Mesothelial cell of epicardium (in vitro differentiated cells): ENCODE measurements at places on chromosomes 3 and 15. TPM values are rescaled to one million over a fixed set of nuclear protein-coding genes. Genes with fewer than 3 reads are reported as not detected.
A peak's percentile ranks its signal among the peaks of the same experiment; 100 is the strongest.

Gene IQGAP1
- total RNA-seq: 104 to 110 TPM (median 105 TPM) in 3 replicates

Gene SKOR1
- total RNA-seq: 0.89 to 1.1 TPM (median 1.1 TPM) in 3 replicates

Gene DNAJA4
- total RNA-seq: 0.13 to 0.18 TPM in 2 of 3 replicates, not detected in the other

Gene DOCK3
- 21.0 to 21.6 TPM (median 21.4 TPM) in 3 replicates for total RNA-seq

Gene SLITRK3
- 0.71 to 0.87 TPM (median 0.81 TPM) in 3 replicates for total RNA-seq

Gene PRR20G
- not detected in 3 replicates for total RNA-seq

Gene PLD1
- total RNA-seq: 28.2 to 29.1 TPM (median 28.5 TPM) in 3 replicates

Gene IL17RD
- total RNA-seq: 27.5 to 30.3 TPM (median 27.9 TPM) in 3 replicates

Gene FLNB
- total RNA-seq: 173 to 190 TPM (median 177 TPM) in 3 replicates

Gene RLBP1
- not detected in 3 replicates for total RNA-seq

Gene FRMD5
- total RNA-seq: 1.4 to 2.5 TPM (median 2.3 TPM) in 3 replicates

Gene FANCD2OS
- not detected in 3 replicates for total RNA-seq

Gene SLCO2A1
- total RNA-seq: 20.5 to 25.5 TPM (median 24.1 TPM) in 3 replicates

GRCh38 chr3:150172356-150172755, 201.7 kb upstream of the PFN2 start:
- H3K36me3 ChIP-seq: no peaks in the 10 kb centered on the region
- H3K27ac ChIP-seq: no peak overlapping the region
- peaks cover 14% of the 10 kb centered on the region for H3K27me3 ChIP-seq
- H3K4me3 ChIP-seq: no peak overlapping the region

DNA sequence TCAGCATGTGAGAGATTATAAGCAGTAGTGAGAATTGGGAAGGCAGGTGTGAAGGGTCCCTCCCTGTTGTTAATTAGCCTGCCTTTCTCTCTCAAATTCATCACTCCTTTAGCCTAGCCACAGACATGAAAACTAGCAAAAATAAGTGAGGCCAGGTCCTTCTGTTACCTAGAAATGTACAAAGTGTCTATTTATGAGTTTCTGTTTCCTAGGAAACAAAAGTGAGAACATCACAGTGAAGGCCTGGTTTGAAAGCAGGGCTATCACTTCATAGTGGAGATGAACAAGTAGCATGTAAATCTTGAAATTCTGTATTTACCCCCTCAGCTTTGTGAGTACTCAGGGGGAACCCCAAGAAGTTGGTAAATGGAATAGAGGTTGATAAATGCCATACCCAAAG, 78.2 kb upstream of the UMPS start:
- H3K4me1 ChIP-seq: peaks cover 8% of the 10 kb centered on the region
- no peak overlapping the region for H3K4me3 ChIP-seq
- no peak overlapping the region for H3K27ac ChIP-seq
- no peaks in the 10 kb centered on the region for H3K27me3 ChIP-seq
- peaks cover 39% of the 10 kb centered on the region for H3K36me3 ChIP-seq
- DNase-seq: no peak

DNA sequence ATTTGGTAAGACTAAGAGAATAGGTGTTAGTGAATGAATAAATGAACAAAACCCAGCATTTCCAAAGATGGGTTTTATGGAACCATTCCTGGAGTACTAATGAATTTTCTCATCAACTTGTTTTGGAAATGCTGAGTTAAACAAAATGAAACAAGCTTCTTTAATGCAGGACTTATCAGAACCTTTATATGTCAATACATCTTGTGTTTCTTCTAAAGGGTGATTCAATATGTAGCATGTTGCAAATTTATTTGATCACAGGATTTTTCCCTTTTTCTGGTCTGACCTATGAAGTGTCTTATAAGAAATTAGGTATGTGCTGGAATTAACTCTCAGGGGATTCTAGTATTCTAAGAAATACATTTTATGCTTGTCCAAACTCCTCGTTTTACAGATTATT, 53.2 kb downstream of the EDEM1 start:
- no peak overlapping the region for H3K4me3 ChIP-seq
- no peak overlapping the region for H3K27ac ChIP-seq
- DNase-seq: no peak
- no peaks in the 10 kb centered on the region for H3K36me3 ChIP-seq
- peaks cover 5% of the 10 kb centered on the region for H3K4me1 ChIP-seq

GRCh38 chr3:41526995-41527573, 327.8 kb downstream of the CTNNB1 start:
- no peak overlapping the region for H3K4me3 ChIP-seq
- H3K27ac ChIP-seq: no peak overlapping the region
- H3K4me1 ChIP-seq: no peaks in the 10 kb centered on the region
- H3K36me3 ChIP-seq: no peaks in the 10 kb centered on the region

GRCh38 chr3:37712421-37712820, 149.3 kb upstream of the CTDSPL start:
- peaks cover 2% of the 10 kb centered on the region for H3K27me3 ChIP-seq
- H3K36me3 ChIP-seq: no peaks in the 10 kb centered on the region
- H3K27ac ChIP-seq: no peak overlapping the region

DNA sequence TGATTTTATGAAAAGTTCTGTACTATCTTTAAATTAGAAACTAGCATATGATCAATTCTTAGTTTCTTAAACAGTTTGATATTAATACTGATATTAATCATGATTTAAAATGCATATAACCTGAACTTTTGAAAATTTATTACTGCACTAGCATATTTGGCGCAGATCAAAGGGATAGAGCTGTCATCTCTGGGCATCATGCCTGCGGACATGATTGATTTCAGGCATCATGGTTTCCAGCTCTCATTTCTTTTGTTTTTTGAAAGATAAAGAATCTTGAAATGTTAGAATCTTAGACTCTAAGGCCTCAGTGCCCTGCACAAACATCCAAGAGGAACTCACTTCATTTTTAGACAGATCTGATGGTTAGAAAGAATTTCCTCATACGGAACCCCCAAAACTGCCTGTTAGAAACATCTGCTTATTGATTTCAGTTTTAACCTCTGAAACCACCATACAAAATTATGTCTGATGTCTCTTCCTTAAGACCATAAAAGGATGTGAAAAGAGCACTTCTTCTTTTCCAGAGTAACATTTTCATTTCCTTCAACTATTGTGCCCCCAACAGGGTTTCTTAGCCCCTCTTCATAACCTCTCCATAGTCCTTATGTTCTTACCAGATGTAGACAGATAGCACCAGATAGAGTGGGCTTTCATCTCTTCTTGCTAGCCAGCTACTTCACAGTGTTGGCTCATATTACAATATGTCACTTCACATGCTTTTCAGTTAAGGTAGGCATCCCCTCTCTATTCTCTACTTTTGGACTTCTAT, 110.8 kb downstream of the BBX start:
- DNase-seq: no peak
- H3K36me3 ChIP-seq: no peaks in the 10 kb centered on the region
- H3K27ac ChIP-seq: peak overlapping the region; percentile 52
- H3K4me1 ChIP-seq: peaks cover 39% of the 10 kb centered on the region

DNA sequence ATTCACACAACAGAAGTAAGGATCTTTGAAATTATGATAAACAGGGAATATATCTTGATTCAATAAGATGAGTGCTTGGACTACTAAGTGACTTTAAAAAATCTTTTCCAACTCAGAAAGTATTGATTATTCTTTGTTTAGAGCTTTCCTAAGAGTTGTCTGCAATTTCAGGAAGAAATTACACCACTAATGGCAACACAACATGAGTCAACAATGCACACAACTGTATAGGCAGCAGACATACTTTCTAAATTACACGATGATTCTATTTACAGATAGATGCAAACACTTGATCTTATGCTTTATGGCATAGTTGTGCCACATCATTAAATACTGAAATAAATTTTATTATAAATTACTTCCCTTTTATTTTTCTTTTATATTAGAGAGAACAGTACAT, 4.4 kb downstream of the NAA50 start:
- H3K36me3 ChIP-seq: no peaks in the 10 kb centered on the region
- H3K4me3 ChIP-seq: no peak overlapping the region
- H3K27ac ChIP-seq: no peak overlapping the region
- no peaks in the 10 kb centered on the region for H3K27me3 ChIP-seq
- H3K4me1 ChIP-seq: peaks cover 32% of the 10 kb centered on the region

- H3K27ac ChIP-seq: no peak overlapping the region
- no peaks in the 10 kb centered on the region for H3K36me3 ChIP-seq
- H3K4me3 ChIP-seq: no peak overlapping the region
- peaks cover 2% of the 10 kb centered on the region for H3K4me1 ChIP-seq
Measured at GRCh38 chr3:193348686-193349085, 29.9 kb downstream of the ATP13A5 start.

DNA sequence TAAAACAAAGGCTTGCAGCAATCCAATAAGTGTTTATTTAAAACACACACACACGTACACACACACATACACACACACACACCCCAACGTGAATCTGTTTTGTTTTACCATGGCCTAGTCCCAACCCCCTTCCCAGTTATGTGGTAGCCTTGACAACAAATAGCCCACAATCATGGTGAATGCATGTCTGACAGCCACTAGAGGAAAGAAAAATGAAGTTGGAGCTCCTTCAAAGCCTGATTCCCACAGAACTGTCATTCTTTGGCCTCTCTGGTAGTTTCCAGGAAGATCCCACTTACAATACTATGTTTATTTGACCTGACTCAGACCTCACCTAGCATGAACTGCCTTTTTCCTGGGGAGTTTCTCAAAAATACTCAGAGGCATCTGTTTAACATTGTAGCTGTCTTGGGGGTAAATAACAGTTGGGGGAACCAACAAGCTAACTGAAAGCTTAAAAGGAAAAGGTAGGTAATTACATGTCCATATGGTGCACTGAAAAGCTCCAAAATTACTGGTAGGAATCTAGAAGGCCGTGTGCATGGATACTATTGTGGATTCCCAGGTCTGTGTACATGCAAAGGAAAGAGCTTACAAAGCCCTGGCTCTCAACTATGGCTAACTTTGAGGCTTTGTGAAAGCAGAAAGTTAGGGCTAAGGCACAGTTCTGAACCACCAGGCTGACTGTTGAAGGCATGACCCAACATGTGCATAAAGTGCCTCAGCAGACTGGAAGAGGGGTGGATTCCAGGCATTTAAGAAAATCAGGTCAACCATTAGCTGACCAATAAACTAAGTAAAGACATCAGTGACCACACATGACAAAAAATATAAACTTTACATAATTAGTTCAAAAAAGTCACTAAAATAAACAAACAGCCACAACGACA, 65.3 kb downstream of the FAIM start:
- peak overlapping the region; percentile 53 for H3K4me3 ChIP-seq
- H3K27me3 ChIP-seq: no peaks in the 10 kb centered on the region
- H3K4me1 ChIP-seq: peaks cover 50% of the 10 kb centered on the region
- no peak for DNase-seq

DNA sequence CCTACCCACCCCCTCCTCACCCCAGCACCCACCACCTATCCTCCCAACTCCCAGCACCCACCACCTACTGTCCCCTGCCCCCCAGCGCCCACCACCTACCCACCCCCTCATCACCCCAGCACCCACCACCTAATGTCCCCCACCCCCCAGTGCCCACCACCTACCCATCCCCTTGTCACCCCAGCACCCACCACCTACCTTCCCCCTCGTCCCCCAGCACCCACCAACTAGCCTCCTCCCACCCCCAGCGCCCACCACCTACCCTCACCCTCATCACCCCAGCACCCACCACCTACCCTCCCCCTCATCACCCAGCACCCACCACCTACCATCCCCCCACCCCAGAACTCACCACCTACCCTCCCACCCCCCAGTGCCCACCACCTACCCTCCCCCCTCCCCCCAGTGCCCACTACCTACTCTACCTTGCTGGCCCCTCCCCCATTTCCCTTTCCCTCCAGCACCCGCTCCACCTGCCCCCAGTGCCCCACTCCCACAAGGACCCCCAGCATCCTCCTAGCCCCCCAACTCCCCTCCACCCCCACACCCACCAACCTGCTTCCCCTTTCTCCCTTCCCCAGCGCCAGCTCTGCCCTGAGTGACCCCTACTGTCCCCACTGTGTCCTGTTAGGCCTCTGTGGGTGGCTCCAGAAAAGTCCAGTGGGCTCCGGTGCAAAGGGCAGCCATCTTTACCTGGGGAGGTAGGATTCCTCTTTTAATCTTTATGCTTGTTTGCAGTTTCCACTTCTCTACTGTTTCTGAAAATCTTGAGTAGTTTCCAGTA, 1.2 kb downstream of the UROC1 start:
- no peak overlapping the region for H3K27ac ChIP-seq
- no peaks in the 10 kb centered on the region for H3K4me1 ChIP-seq
- H3K27me3 ChIP-seq: peaks cover 28% of the 10 kb centered on the region
- no peak for DNase-seq
- H3K4me3 ChIP-seq: no peak overlapping the region

- no peak overlapping the region for H3K4me3 ChIP-seq
- DNase-seq: no peak
- H3K36me3 ChIP-seq: peaks cover 3% of the 10 kb centered on the region
- peak overlapping the region; percentile 69 for H3K27ac ChIP-seq
Measured at GRCh38 chr3:168049367-168049974, 46.3 kb downstream of the GOLIM4 start.

GRCh38 chr15:101447168-101447533, 42.4 kb downstream of the PCSK6 start:
- no peak overlapping the region for H3K4me3 ChIP-seq
- peaks cover 13% of the 10 kb centered on the region for H3K4me1 ChIP-seq
- DNase-seq: no peak
- H3K27ac ChIP-seq: no peak overlapping the region
- H3K27me3 ChIP-seq: peaks cover 21% of the 10 kb centered on the region

- H3K27me3 ChIP-seq: no peaks in the 10 kb centered on the region
- H3K36me3 ChIP-seq: no peaks in the 10 kb centered on the region
- H3K4me1 ChIP-seq: peaks cover 28% of the 10 kb centered on the region
- H3K4me3 ChIP-seq: no peak overlapping the region
- no peak overlapping the region for H3K27ac ChIP-seq
- no peak for DNase-seq
Measured at GRCh38 chr15:82103468-82103867, 57.6 kb upstream of the MEX3B start.

DNA sequence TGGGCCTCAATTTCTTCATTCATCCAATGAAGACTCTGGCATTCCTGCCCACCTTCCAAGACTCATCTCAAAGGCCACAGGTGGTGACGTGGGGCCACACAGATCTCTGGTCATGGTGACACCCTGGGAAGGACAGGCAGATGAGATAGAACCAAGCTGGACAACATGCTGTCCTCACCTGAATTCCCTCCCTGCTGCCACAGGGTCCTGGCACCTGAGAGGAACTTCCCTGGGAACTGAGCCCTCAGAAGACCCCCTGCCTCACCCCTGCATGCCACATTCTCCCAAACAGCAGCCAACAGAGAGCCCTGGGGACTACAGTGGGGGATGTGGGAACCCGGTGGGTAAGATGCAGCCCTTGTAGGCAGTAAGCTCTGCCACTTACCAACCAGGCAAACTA, 10.7 kb downstream of the KLF15 start:
- no peaks in the 10 kb centered on the region for H3K4me1 ChIP-seq
- H3K27me3 ChIP-seq: no peaks in the 10 kb centered on the region
- H3K27ac ChIP-seq: no peak overlapping the region
- no peaks in the 10 kb centered on the region for H3K36me3 ChIP-seq
- H3K4me3 ChIP-seq: no peak overlapping the region
- DNase-seq: no peak

- H3K27ac ChIP-seq: no peak overlapping the region
- H3K27me3 ChIP-seq: peaks cover 11% of the 10 kb centered on the region
- no peak for DNase-seq
- H3K4me3 ChIP-seq: no peak overlapping the region
- peaks cover 6% of the 10 kb centered on the region for H3K4me1 ChIP-seq
Measured at GRCh38 chr3:141352262-141352984, 15.9 kb upstream of the ZBTB38 start.
